ENCODE measurements at places on chromosomes 16 and 17. TPM values are rescaled to one million over a fixed set of nuclear protein-coding genes. Genes with fewer than 3 reads are reported as not detected.

The FBXW10 gene
- total RNA-seq, result 0.20 TPM

The GSG1L gene
- total RNA-seq, result not detected

The KRT17 gene
- 1.2 TPM for total RNA-seq

The RTN4RL1 gene
- total RNA-seq, result 0.20 TPM

The KIF18B gene
- 13.5 TPM for total RNA-seq

The RAP1GAP2 gene
- 3.3 TPM for total RNA-seq

The PTRH2 gene
- 15.8 TPM for total RNA-seq

The RSL1D1 gene
- 171 TPM for total RNA-seq

All from subcutaneous preadipocyte (primary cell).